ENCODE measurements at places on chromosomes 11 and 22.

- peak; percentile 81 for DNase-seq
Measured at GRCh38 chr22:17368554-17369438, 464 bp upstream of the CECR2 start.

- no peak for DNase-seq
Measured at GRCh38 chr11:7204778-7205177, 46.9 kb upstream of the SYT9 start.

DNA sequence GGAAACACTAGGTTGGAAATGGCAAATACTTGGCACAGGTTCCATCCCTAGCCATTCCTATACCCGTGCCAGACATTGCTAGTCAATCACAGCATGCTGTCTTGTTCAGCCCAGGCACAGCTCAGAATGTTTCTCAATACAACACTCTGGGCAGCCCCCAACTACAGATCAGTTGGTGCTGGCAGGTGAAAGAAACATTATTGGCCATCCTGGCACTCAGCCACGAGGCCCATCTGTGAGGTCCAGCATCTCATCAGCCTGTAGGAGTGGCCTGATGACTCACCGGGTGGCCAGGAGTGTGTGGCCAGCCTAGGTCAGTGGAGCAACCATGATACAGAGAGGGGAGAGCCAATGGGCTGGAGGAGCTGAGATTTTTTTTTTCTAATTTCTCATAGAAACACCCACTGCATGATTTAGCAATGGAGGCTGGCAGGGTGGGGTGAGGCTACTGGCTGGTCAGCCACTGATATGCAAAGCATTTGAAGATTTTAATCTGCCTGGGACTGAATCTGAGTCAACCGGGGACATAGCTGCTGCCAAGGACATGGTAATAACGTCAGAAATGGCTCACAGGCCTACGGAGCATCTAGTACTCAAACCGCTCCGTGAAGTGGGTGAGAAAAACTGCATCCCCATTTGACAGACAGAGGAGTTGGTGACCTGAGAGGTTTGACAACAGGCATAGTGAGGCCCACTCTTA lies 5.4 kb downstream of the MYO18B start:
- DNase-seq = no peak

DNA sequence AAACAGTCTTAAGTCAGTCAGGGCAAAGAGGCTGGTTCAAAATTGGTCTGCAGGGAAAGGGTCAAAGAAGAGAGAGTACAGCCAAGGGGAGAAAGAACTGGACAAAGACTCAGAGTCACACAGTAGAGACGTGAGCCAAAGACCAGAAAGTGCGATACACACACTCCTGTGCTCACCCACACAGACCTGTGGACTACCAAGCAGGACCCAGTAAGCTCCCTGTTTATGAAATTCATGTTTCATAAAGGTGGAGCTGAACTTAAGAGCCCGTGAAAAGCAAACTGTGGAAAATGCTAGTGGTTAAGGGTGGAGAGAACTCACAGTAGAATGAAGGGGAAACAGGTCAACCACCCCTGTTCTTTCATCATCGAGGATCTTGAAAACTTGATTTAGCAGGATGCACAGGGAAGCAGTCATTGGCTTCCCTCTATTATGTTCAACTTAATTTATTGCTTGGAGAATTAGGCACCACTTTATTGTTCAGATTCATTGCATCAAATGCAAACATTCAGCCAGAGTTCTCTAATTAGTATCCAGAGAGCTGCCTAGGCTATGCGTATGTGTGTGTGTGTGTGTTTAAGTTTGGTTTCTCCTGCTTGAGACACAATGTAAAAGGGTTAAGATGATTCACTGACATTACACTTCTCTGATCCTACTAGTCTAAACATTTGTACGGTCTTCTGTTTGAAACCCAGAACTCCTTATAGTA lies 160.9 kb upstream of the MTMR2 start:
- no peak for DNase-seq

DNA sequence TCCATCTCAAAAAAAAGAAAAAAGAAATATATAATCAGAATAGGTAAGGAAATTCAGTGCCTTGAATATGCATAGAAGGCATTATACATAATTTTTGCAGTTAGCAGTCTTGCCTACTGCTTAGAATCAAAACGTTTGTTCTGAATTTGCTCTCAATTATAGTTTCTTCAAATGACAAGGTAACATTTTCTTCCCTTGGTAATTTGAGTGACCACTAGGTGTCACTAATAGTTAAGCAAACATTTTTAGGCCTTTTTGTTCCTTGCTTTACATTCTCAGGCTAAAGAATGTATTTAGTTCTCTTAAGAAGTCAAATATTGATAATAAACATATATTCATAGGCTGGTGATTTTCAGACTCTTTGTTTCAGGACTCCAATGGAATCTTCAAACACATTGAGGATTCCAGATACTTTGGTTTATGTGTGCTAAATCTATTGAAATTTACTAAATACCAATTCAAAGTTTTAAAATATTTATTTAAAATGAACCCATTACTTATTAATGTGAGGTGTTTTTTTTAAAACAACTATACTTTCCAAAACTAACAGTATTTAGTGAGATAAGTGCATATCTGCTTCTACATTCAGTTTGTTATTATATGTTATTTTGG lies 55.0 kb upstream of the DEPDC7 start:
- no peak for DNase-seq

DNA sequence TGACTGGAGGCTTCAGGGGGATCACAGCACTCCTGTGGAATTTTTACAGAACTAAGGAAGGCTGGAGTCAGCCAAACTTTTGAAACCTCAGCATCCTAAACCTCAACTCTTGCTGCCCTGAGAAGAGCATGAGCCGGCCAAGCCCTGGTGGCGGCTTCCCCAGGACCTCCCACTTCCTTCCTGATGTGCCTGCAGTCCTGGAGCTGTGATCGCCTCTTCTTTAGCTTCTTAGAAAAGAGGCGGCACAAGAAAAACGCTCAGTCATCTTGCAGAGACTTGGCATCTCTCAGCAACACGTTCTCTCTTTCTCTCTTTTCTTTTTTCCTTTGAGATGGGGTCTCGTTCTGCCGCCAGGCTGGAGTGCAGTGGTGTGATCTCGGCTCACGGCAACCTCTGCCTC lies 40.4 kb upstream of the AMPD3 start:
- no peak for DNase-seq

- DNase-seq = no peak
Measured at GRCh38 chr11:16793009-16793408, 54.6 kb downstream of the C11orf58 start.

DNA sequence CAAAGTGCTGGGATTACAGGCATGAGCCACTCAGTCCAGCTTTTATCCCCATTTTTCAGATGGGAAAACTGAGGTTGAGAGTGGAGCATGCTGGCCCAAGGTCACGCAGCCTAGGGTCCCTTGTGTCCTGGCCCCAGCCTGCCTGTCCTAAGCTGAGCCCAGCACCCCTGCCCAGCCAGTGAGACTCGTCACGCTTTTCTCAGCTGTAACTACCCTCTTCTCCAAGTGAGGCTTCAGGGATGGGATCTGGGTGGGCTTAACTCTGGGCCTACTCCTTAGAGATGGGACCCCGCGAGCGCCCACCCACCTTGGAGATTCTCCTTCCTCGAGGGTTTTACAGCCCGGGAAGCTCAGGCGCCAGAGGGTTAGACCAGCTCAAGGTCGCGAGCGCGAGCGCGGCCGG lies 390 bp upstream of the TMEM151A start:
- DNase-seq = no peak

GRCh38 chr11:9664276-9665171 lies 647 bp downstream of the SWAP70 start:
- no peak for DNase-seq

DNA sequence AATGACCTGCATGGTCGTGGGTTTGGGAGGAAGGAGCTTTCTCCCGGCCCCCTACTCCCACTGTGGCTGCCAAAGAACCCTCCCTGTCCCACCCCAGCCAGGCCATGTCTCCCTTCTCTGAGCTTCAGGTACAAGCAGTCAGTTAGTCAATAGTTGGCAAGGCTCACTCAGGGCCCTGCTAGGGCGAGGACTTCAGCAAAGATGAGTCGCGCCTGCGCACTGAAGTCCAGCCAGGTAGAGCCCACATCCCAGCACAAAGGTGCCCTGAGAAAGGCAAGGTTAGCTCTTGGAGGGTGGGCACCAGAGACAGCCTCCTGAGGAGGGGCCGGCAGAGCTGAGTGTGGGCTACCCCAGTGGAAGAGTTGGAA lies 11.1 kb downstream of the C11orf86 start:
- DNase-seq = no peak

DNA sequence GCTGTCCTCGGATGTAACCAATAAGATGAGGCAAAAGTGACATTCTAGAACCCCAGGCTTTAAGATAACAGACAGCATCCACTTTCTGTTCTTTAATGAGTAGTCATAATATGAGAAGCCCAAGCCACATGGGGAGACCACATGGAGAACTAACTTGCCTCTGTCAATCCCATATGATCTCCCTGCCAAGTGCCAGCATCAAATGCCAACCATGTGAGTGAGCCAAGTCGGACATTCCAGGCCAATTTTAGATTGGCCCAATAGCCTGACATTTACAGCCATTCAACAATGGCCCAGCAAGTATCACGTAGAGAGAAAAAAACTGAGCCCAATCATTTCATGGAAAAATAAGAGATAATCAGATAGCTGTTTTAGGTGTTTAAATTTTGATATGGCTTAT lies 2048.3 kb upstream of the RAG2 start:
- DNase-seq = no peak

GRCh38 chr22:29224121-29224858 lies 18.6 kb downstream of the EMID1 start:
- DNase-seq = no peak

- DNase-seq = no peak
Measured at GRCh38 chr22:50544746-50545253, 899 bp upstream of the KLHDC7B start.

DNA sequence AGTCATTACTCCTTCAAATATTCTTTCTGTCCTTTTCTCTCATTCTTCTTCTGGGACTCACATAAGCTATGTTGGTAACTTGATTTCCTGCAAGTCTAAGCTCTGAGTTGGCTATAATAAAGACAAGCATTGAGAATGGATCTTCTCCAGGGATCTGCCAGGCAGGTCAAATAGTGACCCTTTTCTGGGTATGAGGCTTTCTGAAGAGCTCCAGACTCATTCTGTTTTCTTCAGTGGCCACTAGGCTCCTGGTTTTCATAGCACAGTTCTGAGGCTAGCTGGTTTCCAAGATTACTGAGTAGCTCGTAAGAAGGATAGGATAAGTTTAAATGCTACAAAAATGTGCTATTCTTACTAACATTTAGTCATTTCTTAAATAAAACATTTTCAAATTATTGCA lies 38.3 kb downstream of the TMPRSS5 start:
- DNase-seq = no peak

DNA sequence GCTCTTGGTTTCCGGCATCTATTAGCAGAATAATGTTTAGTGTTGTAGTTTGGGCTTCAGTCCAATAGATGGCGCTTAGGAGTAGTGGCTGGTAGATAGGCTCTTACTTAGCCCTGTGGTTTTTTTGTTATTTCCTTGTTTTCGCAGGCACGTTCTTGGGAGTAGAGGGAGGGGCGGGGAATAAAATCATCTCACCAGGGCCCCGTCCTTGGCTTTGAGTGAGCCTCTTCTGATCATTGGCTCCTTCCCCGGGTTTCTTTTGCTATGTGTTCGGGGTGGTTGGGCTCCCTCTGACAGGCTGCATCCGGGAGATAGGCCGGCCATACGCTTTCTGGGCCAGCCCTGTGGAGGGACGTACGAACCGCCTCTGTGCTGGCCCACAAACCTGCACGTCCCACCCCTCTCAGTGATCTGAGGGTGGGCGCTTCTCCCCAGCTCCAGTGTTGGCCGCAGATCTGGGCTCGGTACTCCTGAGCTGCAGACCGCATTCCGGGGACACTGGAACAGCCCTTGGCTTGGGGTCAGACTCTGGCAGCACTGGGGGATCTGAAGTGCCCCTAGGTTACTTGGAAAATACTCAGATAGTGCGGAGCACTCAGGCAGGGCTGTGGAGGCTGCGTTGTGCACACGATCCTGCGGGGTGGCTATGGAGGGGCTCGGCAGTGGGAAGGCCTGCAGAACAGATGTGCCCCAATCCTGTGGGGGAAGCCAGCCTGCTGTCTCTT lies 217.0 kb downstream of the DYNC2H1 start:
- no peak for DNase-seq

DNA sequence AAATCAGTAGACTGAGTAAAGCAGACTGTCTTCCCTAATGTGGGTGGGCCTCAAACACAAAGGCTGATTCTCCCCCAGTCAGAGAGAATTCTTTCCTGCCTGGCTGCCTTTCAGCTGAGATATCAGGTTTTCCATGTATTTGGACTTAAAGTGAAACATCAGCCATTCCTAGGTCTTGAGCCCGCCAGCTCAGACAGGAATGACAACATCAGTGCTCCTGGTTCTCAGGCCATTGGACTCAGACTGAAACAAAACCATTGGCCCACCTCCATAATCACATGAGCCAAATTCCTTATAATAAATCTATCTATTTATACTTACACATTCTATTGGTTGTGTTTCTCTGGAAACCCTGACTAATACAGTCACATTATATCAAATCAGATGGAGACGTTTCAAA lies 56.7 kb upstream of the CLPB start:
- DNase-seq = no peak

DNA sequence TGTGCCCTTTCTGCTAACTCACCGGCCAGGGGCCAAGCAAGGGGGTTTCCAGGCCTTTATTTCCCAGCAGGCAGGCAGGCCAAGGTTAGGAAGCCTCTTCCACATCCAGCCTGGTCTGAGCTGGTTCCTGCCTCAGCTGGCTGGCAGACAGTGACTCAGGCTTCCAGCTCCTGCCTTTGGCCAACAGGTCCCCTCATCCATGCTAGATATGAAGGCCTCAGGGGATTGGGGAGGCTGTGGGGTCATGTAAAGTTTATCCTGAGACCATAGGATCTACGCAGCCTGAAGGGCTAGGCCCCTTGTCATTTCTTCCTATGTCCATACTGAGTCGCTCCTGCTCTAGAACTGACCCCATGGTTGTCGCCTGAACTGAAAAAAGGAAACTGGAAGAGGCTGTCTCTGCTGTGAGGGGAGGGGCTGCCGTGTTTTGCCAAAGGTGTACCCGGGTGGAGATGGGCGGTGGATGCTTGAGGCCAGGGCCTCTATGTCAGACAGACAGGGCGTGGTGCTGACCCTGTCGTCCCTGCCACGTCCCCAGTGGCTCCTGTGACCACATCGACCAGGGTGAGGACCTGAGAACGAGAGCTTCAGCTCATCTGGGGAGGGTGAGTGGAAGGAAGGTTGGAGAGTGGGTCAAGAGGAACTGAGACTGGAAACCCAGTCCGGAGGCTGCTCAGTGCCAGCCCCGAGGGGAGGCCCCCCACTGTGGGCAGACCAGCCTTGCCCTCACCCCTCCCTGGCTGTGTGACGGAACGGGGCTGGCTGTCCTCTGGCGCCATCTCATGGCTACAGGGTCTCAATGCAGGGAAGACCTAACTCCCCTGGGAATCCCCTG lies 17.0 kb downstream of the P2RY6 start:
- no peak for DNase-seq

GRCh38 chr11:45655831-45656230 lies 9.6 kb downstream of the CHST1 start:
- no peak for DNase-seq

GRCh38 chr22:28187612-28188011 lies 268.6 kb upstream of the PITPNB start:
- no peak for DNase-seq
